ENCODE measurements at places on chromosomes 3 and 15.
A peak's percentile ranks its signal among the peaks of the same experiment; 100 is the strongest.

DNA sequence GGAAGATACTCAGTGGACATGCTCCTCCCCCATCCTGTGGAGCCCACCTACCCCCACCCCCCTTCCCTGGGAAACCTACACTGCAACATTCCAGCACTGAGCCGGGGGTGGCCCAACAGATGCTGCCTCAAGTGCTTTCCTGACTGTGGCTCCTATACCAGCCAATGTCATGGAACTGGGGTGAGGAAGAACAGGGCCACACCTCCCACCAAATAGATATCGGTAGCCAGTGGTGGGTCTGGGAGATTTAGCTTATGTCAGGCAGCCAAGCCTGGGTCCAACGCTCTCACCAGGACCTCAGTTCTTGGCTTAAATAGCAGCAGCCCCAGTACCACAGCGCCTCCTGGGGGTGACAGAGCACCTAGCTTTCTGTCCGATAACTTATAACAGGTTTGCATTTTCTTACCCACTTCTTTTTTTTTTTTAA is 30.3 kb downstream of the CDC25A start:
- DNase-seq = no peak

DNA sequence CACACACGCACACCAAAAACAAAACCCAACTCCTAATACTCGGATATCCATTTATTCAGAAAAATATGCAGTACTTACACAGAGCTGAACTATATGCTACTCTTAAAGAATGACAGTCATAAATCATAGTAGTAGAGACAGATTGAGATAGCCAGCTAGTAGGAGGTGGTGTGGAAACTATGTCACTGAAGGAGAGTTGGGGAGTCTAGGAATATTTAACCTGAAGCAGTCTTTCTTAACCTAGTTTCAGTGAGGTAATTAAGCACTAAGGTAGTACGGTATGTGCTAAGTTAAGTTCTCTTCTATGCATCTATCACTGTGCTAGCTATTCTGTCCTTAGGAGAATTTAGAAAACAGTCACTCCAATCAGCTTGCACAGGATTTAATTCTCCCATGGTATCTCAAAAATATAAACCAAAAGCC is 54.2 kb downstream of the ANKRD28 start:
- DNase-seq = no peak

GRCh38 chr3:140627756-140628155 is 50.1 kb upstream of the TRIM42 start:
- no peak for DNase-seq

DNA sequence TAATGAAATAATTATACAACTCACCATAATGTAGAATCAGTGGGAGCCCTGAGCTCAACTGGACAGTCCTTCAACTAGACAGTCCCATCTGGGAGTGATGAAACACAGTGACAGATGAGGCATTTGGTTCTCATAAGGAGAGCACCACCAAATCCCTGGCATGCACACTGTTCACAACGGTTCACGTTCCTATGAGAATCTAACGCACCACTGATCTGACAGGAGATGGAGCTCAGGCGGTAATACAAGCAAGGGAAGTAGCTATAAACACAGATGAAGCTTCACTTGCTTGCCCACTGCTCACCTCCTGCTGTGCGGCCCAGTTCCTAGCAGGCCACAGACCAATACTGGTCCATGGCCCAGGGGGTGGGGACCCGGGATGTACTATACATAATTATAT is 17.0 kb downstream of the PRKAR2A start:
- no peak for DNase-seq

DNA sequence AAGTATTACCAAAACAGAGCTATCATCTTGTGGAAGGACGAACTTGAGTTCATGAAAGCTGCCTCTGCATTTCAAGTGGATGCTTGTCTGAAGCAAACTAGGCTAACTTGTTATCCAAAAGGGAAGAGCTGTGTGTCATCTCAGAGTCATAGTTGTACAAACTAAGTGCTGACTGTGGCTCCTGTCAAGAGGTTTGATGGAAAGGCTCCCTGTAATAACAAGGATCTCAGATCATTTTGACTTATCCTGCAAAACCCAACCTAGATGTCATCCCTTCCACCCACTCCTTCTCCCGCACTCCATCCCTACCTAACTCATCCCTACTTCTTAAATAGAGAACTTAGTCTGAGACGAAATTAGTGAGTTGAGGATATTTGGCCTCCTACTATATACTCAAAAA is 110.8 kb downstream of the NR2E3 start:
- no peak for DNase-seq

GRCh38 chr15:48064421-48064820 is 56.4 kb upstream of the SLC24A5 start:
- DNase-seq = no peak

DNA sequence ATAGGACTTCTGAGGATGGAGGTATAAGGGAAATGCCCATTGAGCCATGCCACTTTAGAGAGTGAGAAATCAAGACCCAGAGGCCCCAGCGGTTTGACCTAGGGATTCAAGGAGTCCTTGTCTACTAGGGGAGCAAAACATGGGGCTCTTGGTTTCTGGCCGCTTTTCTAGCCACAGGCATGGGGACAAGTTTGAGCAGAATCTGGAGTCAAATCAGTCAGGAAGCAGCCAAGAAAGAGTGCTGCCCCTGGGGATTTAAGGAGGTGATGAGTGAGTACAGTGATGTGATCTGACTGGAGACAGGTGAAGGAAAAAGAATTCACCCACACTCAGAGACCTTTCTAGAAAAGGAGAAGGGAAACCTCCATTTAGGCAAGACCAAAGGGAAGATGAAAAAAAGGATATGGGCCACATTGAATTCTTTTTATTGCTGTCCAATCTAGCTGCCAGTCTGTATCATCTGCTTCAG is 244.0 kb upstream of the TBC1D5 start:
- DNase-seq = no peak

- no peak for DNase-seq
Measured at GRCh38 chr15:41999290-42000285, 21.3 kb downstream of the PLA2G4E start.

DNA sequence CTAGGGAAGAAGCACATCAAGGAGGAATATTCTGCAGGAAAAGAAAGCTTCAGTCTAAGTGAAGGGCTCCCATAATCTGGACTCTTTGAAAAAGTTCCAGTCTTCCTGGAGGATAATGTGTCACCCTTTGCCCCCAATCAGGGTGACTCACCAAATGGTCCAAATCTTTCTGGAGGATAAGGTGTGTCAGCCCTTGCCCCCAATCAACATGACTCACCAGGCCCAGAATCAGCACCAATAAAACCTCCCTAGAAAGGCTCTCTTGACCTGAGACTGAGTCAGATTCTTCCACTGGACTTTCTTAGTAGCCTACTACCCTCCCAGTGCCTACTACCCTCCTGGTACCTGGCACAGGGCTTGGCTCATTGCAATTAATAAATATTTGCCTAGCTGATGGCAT is 9.5 kb upstream of the ARL14 start:
- no peak for DNase-seq

DNA sequence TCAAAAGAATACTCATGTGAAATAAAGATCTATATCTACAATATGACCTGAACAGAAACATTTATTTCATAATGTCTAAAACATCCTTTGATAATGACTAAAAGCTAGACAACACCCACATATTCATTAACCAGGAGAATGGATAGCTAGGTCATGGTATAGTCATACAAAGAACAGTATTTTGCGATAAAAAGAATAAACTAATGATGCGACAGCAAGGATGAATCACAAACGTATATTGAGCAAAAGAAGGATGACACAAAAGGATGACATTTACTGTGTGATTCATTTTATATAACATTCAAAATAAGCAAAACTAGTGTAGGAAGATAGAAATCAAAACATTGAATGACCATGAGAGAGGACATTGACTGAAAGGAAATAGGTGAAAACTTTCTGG is 1233.1 kb downstream of the OTOL1 start:
- no peak for DNase-seq

- peak; percentile 46 for DNase-seq
Measured at GRCh38 chr15:71455107-71455506, 339.8 kb downstream of the THSD4 start.

GRCh38 chr3:99768808-99769501 is 48.7 kb upstream of the CMSS1 start:
- no peak for DNase-seq

GRCh38 chr15:69929905-69930630 is 167.6 kb downstream of the TLE3 start:
- no peak for DNase-seq

DNA sequence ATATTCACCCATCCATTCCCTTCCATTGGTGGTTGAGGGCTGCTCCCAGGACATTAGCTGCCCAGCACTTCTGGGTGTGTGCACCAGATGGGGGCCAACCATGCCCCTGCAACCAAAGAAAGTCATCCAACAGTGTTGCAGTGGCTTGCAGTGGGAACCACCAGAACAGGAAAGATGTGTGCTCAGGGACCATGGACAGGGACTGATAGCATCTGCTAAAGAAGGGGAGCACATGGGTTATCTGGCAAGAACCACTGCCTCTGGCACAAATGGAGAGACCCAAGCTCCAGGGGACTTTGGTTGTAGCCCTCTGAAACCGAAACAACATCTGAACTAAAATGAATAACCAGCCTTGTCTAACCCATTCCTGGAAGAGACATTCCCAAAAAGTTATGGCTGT is 8.1 kb downstream of the DCLK3 start:
- no peak for DNase-seq

- no peak for DNase-seq
Measured at GRCh38 chr15:64703632-64703959, 71.8 kb downstream of the RBPMS2 start.

GRCh38 chr3:7194071-7194835 is 333.3 kb downstream of the GRM7 start:
- no peak for DNase-seq

GRCh38 chr3:122694966-122695365 is 14.3 kb downstream of the PARP14 start:
- DNase-seq = no peak

DNA sequence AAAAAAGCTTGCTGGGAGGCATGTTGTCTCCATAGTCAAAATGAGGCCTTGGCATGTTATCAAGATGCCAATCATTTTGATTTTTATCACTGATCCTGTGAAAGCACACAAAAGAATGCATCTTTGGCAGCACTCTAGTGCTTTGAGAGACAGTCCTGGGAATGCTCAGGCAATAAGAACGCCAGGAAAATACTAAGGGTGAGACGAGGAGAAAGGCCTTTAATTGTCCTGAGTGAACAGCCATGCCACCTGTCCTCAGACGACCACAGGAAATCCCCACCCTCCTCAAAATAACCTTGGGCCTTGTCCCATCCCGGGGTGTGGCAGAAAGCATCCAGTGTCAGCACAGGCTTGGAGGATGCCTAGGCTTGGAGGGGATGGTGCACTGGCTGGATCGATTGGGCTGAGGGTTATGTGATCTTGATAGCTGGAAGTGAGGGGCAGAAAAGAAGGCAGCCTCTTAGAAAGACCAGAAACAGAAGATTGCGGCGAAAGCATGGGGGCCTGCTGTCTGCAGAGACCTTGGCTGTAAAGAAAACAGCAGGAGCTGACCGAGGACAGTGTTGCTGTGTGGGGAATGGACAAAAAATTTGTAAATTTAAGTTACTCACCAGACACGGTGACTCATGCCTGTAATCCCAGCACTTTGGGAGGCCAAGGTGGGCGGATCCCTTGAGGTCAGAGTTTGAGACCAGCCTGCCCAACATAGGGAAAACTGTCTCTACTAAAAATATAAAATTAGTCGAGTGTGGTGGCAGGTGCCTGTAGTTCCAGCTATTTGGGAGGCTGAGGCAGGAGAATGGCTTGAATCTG is 7.3 kb downstream of the TMEM158 start:
- DNase-seq = no peak

DNA sequence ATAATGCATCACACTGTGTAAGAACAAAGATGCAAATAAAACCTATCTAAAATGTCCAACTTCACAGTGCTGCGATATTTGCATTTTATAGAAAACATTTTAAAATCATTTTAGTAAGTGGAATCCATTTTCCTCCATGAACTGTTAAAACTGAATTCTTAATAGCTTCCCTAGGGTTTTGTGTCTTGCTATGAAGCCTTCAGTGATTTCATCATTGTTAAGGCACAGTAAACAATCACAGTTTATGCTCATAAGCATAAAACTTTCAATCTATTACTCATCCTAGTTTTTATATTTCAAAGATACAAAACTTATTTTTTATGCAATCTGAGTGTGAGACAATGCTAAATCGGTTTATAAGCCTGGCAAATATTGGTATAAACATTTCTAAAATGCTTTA is 509.7 kb downstream of the TUSC7 start:
- no peak for DNase-seq

DNA sequence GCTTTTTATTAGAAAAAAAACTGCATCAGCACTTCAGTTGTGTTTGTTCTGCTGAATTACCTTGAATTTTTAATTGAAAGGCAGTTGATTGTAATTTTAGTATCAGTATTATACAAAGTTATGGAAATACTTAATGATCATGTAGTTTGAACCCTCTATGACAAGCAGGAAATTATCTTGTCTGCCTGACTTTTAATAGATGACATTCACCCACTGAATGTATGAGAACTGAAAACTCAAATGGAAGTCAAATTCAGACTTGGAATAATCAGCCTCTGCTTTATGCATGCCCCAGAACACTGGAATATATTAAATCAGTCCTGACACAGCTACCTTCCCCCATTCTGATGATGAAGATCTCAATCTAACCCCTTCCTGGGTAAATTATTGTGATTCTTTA is 73.5 kb downstream of the SLC49A4 start:
- no peak for DNase-seq

DNA sequence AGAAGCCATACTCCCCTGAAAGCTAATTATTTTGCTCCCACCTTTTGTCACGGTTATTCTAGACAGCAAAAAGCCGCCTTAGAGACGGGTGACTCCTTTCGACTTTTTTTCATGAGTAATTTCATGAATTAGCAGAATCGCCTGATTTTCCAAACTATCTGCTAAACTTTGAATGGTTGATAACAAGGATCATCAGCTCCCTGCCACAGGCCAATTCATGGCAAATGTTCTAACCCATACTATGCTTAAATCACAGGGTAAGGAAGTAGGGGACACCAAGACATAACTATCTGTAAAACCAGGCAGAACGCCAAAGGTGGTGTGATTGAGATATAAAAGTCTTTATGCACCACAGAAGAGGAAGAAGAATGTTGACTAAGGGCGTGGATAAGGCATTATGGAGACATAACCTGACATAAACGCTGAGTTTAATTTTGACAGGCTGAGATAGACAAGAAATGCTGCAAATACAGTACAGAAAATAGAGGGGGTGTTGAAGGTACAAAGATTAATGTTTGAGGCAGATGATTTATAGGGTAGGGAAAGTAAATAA is 891 bp upstream of the DMXL2 start:
- DNase-seq = no peak
